ENCODE measurements at places on chromosomes 13 and 19.

- H3K4me1 ChIP-seq, result no peaks in the 10 kb centered on the region
- no peaks in the 10 kb centered on the region for H3K27me3 ChIP-seq
- H3K4me3 ChIP-seq, result no peak overlapping the region
- ATAC-seq, result no peak
Observed at GRCh38 chr13:31512331-31512730, 227.0 kb upstream of the RXFP2 start.

DNA sequence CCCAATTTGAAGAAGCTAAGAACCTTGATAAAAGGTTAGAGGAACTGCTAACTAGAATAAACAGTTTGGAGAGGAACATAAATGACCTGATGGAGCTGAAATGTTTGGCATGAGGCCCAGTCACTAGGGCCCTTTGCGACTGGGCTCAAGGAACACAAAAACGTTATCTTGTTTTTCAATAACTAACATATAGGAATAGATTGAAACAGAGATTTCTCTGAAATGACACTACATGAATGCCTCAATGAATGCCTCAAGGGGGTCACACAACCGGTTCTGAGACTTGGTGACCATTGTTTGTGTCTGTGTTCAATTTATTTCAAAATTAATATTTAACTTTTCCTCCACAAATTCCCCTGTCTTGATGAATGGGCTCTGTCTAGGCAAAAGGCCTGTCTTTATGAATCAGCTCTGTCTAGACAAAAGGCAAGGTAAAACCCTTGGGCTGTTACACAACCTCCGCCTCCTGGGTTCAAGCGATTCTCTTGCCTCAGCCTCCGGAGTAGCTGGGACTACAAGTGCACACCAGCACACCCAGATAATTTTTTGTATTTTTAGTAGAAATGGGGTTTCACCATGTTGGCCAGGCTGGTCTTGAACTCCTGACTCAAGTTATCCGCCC lies 932 bp upstream of the ZNF486 start:
- peaks cover 10% of the 10 kb centered on the region for H3K36me3 ChIP-seq
- H3K27me3 ChIP-seq, result no peaks in the 10 kb centered on the region
- H3K4me1 ChIP-seq, result no peaks in the 10 kb centered on the region
- no peak overlapping the region for H3K27ac ChIP-seq
- H3K4me3 ChIP-seq, result no peak overlapping the region

DNA sequence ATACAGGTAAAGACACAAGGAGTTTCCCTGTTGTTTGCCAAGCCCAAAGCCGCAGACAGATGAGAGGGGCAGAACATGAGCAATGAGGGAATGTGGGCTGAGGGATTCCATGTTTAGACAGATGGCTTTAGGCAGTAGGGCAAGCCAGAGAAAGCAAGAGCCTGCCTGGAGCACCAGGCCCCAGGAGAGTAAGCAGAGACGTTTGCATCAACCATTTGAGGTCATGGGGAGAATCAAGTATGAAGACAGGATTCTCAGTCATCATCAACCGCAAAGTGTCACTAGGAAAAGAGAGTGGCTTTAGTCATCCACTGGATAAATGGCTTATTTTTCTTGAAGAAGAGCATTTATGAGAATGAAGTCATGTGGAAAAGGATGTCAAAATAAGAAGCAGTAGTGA lies 184.7 kb downstream of the COG6 start:
- no peak overlapping the region for H3K4me3 ChIP-seq
- no peak for ATAC-seq
- H3K4me1 ChIP-seq, result no peaks in the 10 kb centered on the region
- H3K27me3 ChIP-seq, result no peaks in the 10 kb centered on the region
- H3K27ac ChIP-seq, result no peak overlapping the region

GRCh38 chr13:39315796-39316195 lies 277.5 kb downstream of the NHLRC3 start:
- no peaks in the 10 kb centered on the region for H3K27me3 ChIP-seq
- H3K36me3 ChIP-seq, result no peaks in the 10 kb centered on the region
- H3K4me1 ChIP-seq, result peaks cover 43% of the 10 kb centered on the region
- H3K4me3 ChIP-seq, result no peak overlapping the region
- H3K27ac ChIP-seq, result no peak overlapping the region

DNA sequence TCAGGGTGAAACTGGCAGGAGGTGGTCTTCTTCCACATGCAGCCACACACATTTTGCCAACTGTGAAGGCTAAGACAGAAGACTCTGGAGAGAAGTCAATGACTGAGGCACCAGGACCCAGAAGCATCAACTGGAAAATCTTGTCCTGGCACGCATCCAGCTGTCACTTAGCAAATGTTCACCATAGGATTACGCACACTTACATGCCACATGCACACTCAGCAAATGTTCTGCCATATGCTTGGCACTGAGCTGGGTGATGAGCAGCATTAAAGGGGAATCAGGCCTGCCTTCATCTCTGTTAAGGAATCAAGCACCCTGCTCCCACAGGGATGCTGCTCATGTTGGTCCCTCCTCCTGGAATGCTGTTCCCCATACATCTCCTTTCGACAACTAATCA lies 5.1 kb downstream of the ZNF599 start:
- H3K27ac ChIP-seq, result no peak overlapping the region
- ATAC-seq, result no peak
- no peaks in the 10 kb centered on the region for H3K27me3 ChIP-seq
- H3K4me3 ChIP-seq, result no peak overlapping the region
- H3K36me3 ChIP-seq, result peaks cover 80% of the 10 kb centered on the region

DNA sequence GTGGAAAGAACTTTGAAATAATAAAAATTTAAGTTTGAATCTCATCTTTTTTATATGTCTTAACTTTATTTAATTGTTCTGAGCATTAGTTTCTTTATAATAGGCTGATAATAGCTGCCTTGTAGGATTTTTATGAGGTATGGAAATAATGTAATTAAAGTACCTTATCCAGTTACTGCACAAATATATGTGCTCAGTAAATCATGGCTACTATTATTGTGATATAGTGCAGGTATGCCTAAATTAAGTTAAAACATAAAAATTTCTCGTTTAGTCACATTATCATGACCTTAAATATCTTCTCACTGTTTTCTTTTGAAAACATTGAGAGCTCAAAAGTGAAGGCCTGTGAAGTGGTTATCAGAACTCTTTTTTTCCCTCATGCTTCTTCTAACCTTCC lies 62.9 kb downstream of the NDFIP2 start:
- ATAC-seq, result no peak
- H3K27me3 ChIP-seq, result no peaks in the 10 kb centered on the region
- H3K4me3 ChIP-seq, result no peak overlapping the region
- no peak overlapping the region for H3K27ac ChIP-seq

GRCh38 chr13:50800091-50800739 lies 43.3 kb downstream of the DLEU7 start:
- no peaks in the 10 kb centered on the region for H3K36me3 ChIP-seq
- no peak overlapping the region for H3K27ac ChIP-seq
- H3K27me3 ChIP-seq, result no peaks in the 10 kb centered on the region
- H3K4me3 ChIP-seq, result no peak overlapping the region
- peaks cover 6% of the 10 kb centered on the region for H3K4me1 ChIP-seq

GRCh38 chr13:79837741-79838450 lies 356.9 kb downstream of the NDFIP2 start:
- no peaks in the 10 kb centered on the region for H3K27me3 ChIP-seq
- no peak for ATAC-seq
- H3K27ac ChIP-seq, result no peak overlapping the region
- no peak overlapping the region for H3K4me3 ChIP-seq
- H3K4me1 ChIP-seq, result no peaks in the 10 kb centered on the region

DNA sequence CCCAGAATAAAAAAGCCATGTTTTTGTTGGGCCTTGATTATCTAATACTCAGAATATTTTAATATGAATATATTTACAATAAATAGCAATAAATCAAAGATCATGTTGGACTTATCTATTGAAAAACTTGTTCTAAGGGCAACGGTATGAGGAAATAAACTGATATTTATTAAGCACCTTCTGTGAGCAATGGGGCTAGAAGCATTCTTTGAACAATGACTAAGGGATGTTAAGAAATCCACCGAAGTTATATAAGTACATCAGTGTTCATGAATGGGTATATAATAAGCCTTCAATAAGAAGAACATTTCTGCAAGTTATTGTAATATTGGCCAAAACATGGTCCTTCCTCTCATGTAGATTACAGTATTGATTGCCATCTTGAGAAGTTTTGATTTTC lies 221.8 kb downstream of the OXGR1 start:
- no peak overlapping the region for H3K4me3 ChIP-seq
- no peaks in the 10 kb centered on the region for H3K4me1 ChIP-seq
- no peak overlapping the region for H3K27ac ChIP-seq
- H3K27me3 ChIP-seq, result no peaks in the 10 kb centered on the region
- H3K36me3 ChIP-seq, result no peaks in the 10 kb centered on the region
- ATAC-seq, result no peak

DNA sequence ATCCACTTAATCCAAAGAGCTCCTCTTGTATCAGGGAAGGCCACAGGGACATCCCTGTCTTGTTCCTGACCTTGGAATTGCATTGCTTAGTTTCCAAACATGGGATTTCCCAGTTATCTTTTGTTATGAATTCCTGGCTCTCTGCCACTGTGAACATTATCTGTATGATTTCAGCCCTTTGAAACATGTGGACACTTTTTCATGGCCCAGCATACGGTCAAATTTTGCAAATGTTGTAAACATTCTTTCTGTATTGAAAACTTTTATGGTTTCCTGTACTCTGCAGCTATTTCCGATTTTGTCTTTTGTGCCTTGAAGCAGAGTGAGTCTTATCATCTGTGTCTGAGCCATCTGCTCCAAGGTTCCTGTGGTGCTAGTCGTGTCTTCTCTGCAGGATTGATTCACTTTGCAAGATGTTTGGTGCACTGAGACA lies 4.5 kb upstream of the CFAP97D2 start:
- H3K4me3 ChIP-seq, result no peak overlapping the region
- no peaks in the 10 kb centered on the region for H3K4me1 ChIP-seq
- H3K27me3 ChIP-seq, result no peaks in the 10 kb centered on the region
- H3K36me3 ChIP-seq, result no peaks in the 10 kb centered on the region

- peak; percentile 42 for ATAC-seq
- no peaks in the 10 kb centered on the region for H3K27me3 ChIP-seq
- no peaks in the 10 kb centered on the region for H3K4me1 ChIP-seq
- H3K4me3 ChIP-seq, result no peak overlapping the region
- H3K36me3 ChIP-seq, result no peaks in the 10 kb centered on the region
- H3K27ac ChIP-seq, result no peak overlapping the region
Observed at GRCh38 chr13:110944121-110944967, 29.5 kb upstream of the ANKRD10 start.

GRCh38 chr19:1859331-1859781 lies 4.0 kb downstream of the KLF16 start:
- peak overlapping the region; percentile 82 for H3K27ac ChIP-seq
- no peak overlapping the region for H3K4me3 ChIP-seq
- peaks cover 69% of the 10 kb centered on the region for H3K4me1 ChIP-seq
- H3K27me3 ChIP-seq, result peaks cover 67% of the 10 kb centered on the region

GRCh38 chr13:51308781-51309180 lies 30.7 kb upstream of the SERPINE3 start:
- H3K4me1 ChIP-seq, result no peaks in the 10 kb centered on the region
- no peak overlapping the region for H3K27ac ChIP-seq
- H3K36me3 ChIP-seq, result no peaks in the 10 kb centered on the region
- no peak overlapping the region for H3K4me3 ChIP-seq

- no peaks in the 10 kb centered on the region for H3K36me3 ChIP-seq
- H3K4me3 ChIP-seq, result no peak overlapping the region
- no peaks in the 10 kb centered on the region for H3K27me3 ChIP-seq
- H3K4me1 ChIP-seq, result no peaks in the 10 kb centered on the region
Observed at GRCh38 chr13:101298517-101298916, 117.8 kb downstream of the NALCN start.

DNA sequence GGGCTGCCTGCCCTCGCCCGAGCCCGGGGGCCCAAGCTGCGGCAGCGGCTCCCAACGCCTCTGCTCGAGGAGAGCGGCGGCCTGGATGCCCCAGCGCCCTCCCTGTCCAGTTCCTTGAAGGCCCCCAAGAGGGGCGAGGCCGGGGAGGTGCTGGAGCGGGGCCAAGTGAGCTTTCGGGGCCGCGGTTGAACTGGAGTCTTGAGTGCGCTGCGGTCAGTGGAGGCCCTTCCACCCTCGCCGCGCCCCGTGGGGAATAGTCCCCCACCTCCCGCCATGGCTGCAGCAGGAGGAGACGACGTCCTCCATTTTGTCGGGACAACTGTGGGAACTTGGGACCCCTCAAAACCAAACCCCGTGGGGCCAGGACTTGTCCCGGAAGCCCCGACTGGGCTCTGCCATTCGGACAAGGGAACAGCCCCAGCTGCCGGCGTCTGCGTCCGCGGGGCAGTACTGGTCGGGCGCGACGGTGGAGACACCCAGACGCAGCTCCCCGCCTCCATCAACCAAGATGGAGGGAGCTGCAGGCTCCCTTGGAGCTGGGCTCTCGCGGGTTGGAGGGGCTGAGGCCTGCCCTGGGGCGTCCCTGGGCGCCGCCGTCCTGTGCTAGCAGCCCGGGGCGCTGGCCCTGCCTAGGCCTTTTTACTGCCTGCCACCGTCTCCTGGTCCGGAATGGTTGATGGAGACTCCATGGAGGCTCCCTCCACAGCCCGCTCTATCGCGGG lies 736 bp upstream of the ZMYM5 start:
- H3K27ac ChIP-seq, result peak overlapping the region; percentile 99
- peak overlapping the region; percentile 95 for H3K4me3 ChIP-seq
- H3K4me1 ChIP-seq, result no peaks in the 10 kb centered on the region
- no peaks in the 10 kb centered on the region for H3K27me3 ChIP-seq

- ATAC-seq, result no peak
- no peak overlapping the region for H3K27ac ChIP-seq
- no peaks in the 10 kb centered on the region for H3K36me3 ChIP-seq
- no peak overlapping the region for H3K4me3 ChIP-seq
- no peaks in the 10 kb centered on the region for H3K4me1 ChIP-seq
- H3K27me3 ChIP-seq, result peaks cover 4% of the 10 kb centered on the region
Observed at GRCh38 chr13:111048387-111048786, 66.7 kb upstream of the ARHGEF7 start.

- no peaks in the 10 kb centered on the region for H3K4me1 ChIP-seq
- H3K27me3 ChIP-seq, result no peaks in the 10 kb centered on the region
- H3K27ac ChIP-seq, result no peak overlapping the region
- no peak for ATAC-seq
Observed at GRCh38 chr19:32890326-32890725, 20.8 kb upstream of the SLC7A9 start.

DNA sequence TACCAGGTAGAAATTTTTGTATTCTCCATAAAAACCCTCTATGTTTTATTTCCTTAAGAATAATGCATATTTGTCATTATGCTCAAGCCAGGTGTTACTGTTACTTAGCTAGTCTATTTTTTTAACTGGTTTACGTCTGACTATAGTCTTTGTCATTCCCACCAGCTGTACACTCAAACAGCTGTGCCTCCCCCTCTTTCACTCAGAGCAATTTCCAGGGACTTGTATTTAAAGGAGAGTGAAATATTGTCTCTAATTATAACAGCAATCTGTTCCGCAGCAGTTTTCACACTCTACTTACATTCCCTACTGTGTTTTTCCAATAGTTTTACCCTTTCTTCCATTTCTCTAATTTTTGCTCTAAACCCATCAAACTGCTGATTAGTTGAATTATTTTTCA lies 813.6 kb upstream of the MIR17HG start:
- no peak overlapping the region for H3K27ac ChIP-seq
- no peaks in the 10 kb centered on the region for H3K36me3 ChIP-seq
- H3K4me3 ChIP-seq, result no peak overlapping the region
- no peaks in the 10 kb centered on the region for H3K4me1 ChIP-seq
- H3K27me3 ChIP-seq, result no peaks in the 10 kb centered on the region
- no peak for ATAC-seq

- H3K4me1 ChIP-seq, result peaks cover 24% of the 10 kb centered on the region
- H3K36me3 ChIP-seq, result no peaks in the 10 kb centered on the region
- no peaks in the 10 kb centered on the region for H3K27me3 ChIP-seq
- ATAC-seq, result no peak
- H3K27ac ChIP-seq, result peak overlapping the region; percentile 99
- no peak overlapping the region for H3K4me3 ChIP-seq
Observed at GRCh38 chr13:110293649-110294048, 13.3 kb downstream of the COL4A1 start.

Measured in gastroesophageal sphincter (tissue), 4 donors.